Activated CD8-positive, alpha-beta memory T cell treated with anti-CD3 and anti-CD28 coated beads for 48 hours (primary cell): ENCODE measurements at places on chromosomes 6 and 20.

- no peak for DNase-seq
These were observed 126.8 kb downstream of the MAP3K7 start for GRCh38 chr6:90460051-90460450.

GRCh38 chr6:15021074-15021473, 224.8 kb upstream of the JARID2 start:
- DNase-seq: no peak

- no peak for DNase-seq
These were observed 12.9 kb upstream of the TLDC2 start for GRCh38 chr20:36862857-36863668.

DNA sequence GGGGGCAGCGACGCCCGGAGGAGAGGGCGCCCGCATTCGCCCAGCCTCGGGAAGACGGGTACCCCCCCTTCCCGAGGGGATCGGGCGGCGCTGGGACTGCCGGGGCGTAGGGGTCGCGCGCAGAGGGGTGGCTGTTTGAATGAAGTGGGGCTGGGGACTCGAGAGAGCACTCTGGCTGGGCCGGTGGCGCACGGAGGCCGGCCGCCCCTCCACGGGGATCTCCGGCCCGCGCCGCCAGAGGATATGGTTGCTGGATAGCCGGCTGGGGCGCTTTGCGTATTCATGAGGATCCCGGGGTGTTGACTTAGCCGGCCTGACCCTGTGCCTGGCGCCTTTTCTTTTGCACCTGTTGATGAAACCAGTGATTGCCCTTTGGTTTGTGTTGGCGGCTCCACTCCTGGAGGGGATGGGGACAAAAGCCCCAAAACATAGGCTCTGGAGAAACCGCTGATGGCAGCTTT, 469 bp downstream of the SYNJ2 start:
- DNase-seq: no peak

- no peak for DNase-seq
These were observed 341.6 kb downstream of the NRN1 start for GRCh38 chr6:5665173-5665572.
